ENCODE measurements at places on chromosomes 16 and 17. TPM values are rescaled to one million over a fixed set of nuclear protein-coding genes. Genes with fewer than 3 reads are reported as not detected.

DNA sequence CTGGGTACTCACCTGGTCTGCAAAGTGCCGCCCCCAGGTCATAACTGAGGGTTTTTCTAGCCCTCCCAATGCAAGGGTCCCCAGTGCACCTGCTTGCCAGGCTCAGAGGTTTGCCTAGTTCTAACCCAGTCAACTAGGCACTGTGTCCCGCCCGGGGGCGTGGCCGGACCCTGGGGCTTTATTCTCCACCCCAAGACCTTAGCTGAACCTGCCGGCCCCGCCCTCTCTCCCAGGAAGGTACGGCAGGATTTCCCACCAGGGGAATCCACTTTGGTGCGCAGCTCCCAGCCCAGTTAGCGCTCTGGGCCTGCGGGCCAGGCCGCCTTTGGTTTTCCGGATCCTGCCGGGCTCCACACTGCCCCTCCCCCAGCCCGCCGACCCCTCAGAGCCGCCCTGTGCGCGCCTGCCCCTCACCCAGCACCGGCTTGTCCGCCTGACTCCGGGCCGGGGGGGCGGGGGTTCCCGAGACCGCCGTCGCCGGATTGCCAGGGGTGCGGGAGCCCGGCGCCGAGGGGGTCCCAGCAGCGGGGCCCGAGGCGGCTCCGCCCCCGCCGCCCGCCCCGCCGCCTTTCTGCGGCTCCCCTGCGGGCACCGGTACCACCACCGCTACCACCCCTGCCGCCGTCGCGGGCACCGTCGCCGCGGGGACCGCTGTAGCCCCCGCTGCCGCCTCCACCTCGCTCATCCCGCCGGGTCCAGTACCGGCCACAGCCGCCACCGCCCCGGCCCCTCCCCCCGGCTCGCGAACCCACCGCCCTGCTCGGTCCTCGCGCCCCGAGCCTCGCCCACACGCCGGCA is 424 bp downstream of the YBX2 start:
- no peak for DNase-seq

Gene LLGL2
- 10.8 TPM for total RNA-seq

- DNase-seq: no peak
These were observed 18.3 kb upstream of the RASD1 start for GRCh38 chr17:17514361-17514992.

Gene TEKT5
- not detected for total RNA-seq
